NCI-H2227 treated with DMSO at 0.1 percent for 48 hours (cell line): ENCODE measurements at places on chromosomes 5 and 9.

DNA sequence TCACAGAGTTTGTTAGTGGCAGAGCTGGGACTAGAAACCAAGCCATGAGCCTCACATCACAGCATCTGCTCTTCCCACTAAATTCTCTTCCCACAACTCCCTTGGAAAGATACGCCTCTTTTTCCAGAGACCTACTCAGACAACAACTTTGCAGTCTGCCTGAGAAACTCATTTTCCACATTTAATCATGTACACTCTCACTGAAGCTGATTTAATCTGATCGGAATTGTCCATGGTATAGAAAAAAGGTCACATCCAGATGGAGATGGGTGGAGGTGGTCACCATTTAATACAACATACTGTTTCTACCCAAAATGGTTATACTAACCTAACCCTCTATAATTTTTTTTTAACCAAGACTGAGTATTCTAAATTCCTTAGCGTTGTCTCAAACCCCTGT lies 366.2 kb downstream of the ENC1 start:
- no peak for DNase-seq

- no peak for DNase-seq
Measured at GRCh38 chr5:40080191-40080590, 599.5 kb upstream of the PTGER4 start.

DNA sequence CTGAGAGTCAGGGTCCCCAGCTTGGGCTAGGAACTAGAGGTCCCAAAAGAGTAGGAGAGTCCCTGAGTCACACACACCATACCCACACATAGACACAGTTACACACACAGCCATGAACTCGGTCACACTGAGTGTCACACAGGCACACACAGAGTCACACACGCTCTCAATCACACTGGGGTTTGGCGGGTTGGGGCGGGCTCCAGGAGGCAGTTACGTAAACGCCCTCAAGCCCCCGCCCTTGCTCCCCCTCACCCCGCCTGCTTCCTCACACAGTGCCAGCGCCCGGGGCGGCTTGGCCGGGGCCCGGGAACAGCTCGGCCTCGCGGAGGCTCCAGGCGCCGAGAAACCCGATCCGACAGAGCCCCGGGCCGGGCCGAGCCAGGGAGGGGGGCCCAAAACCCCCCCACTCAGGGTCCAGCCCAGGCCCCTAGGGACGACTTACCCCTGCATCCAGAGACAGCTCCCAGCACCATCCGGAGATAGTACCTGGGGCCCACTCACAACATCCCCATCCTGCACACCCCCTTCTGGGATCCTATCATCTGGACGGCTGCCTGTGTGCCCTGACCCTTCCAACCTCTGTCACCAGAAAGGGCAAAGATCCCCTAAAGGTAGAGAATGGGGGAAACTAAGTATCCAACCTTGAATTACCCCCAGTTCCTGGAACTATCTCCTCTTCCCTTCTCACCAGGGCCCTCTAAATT lies 3.5 kb upstream of the CNTFR start:
- DNase-seq, result no peak

GRCh38 chr5:109836280-109836679 lies 146.6 kb downstream of the MAN2A1 start:
- DNase-seq, result no peak

DNA sequence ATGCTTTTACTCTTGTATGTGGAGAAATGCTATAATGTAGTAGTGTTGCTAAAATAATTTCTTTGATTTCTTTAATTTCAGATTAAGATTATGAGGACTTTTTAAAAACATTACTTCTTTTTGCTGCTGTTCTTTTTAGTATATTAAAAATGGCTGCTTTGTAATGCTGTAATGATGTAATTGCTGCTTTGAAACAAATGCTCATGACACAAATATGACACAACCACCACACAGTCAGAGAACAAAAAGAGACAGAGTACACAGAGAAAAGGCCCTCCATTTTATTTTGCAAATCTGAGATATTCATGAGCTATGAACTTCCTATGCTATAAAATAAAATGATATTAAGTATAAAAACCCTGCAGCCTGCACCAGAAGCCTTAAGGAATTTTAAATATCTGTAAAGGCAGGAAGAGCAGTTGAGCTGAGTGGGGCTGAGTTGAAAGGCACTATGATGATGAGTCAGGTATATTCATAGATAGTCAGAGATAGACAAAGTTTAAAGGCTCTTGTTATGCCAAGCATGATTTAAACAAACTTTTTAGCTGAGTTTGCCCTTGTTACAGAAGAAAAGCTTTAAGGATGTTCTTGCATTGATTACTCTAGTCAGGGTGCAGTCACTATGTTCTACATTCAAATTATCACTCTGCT lies 5.1 kb upstream of the POU5F2 start:
- no peak for DNase-seq

GRCh38 chr5:142008813-142009212 lies 4.0 kb downstream of the GNPDA1 start:
- DNase-seq, result no peak

DNA sequence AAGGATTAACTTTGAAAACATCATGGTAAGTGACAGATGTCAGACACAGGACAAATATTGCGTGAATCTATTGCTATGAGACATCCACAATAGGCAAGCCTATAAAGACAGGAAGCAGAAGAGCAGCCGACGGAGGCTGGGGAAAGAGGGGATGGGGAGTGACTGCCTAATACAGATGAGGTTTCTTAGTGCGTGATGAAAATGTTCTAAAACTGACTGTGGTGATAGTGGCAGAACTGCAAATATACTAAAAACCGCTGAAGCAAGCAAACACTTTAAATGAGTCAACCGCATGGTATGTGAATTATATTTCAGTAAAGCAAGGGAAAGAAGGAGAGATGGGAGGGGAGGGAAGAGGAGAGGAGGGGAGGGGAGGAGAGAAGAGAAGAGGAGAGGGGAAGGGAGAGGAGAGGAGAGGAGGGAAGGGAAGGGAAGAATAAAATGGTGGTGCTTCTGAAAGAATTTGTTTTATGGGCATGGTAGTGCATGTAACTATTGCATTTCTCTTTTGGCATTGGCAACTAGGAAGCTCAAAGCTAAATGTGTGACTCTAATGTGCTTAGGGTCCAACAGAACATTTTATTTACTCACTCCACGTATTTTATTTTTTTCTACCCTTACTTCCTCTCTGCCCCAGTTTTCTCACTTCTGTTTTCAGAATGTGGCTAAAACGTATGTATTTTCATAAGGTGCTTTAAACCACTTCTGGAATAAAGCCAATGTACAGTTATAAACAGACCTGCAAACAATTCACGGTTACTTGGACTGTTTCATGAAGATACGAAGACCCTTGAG lies 21.3 kb downstream of the AKNA start:
- DNase-seq, result no peak

GRCh38 chr9:99058964-99059921 lies 45.7 kb upstream of the TGFBR1 start:
- DNase-seq, result no peak
